GM12891 (cell line): ENCODE measurements at places on chromosomes 2 and 18.

DNA sequence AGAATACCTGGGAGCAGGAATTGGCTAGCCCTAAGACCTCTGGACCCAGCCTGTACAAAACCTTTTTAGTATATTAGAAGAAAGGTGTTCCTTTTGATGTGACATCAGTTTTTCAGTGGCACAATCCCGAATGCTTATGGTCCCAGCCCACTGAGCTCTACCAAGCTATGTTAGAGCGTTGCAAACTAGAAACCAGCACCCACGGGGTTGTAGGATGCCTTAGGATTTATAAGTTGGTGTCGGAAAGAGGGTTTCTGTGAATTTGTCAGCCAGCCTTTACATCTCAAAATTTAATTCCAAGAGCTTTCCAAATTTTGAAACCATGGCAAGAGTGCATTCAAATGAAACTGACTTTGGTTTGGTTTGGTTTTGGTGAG is 499 bp upstream of the LMAN1 start:
- DNase-seq = no peak

- no peak for DNase-seq
These were observed at the start of gene HOXD3 for GRCh38 chr2:176156807-176157498. TSS of gene HOXD3 (plus strand) at chr2:176157307. CDS start at chr2:176169115, 11,808 bp downstream.

DNA sequence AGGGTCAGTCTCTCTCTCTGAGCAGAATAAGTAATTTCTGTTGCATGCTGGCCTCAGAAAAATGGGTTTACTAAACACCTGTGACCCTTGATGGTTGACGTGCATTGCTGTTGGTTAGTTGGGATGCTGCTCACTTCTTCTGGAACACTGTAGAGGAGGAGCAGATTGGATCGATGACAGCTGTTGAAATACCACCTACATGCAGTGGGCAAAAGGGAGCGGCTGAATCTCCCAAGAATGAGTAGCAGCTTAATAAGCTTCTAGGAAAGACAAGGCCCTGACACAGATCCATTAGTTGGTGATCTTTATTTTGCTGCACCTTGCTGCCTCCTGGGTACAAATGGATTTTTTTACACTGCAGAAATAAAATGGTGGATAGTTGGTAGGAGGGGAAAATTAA is 43.2 kb downstream of the KDM3A start:
- no peak for DNase-seq

GRCh38 chr2:144553379-144553778 is 33.5 kb upstream of the ZEB2 start:
- DNase-seq = no peak

DNA sequence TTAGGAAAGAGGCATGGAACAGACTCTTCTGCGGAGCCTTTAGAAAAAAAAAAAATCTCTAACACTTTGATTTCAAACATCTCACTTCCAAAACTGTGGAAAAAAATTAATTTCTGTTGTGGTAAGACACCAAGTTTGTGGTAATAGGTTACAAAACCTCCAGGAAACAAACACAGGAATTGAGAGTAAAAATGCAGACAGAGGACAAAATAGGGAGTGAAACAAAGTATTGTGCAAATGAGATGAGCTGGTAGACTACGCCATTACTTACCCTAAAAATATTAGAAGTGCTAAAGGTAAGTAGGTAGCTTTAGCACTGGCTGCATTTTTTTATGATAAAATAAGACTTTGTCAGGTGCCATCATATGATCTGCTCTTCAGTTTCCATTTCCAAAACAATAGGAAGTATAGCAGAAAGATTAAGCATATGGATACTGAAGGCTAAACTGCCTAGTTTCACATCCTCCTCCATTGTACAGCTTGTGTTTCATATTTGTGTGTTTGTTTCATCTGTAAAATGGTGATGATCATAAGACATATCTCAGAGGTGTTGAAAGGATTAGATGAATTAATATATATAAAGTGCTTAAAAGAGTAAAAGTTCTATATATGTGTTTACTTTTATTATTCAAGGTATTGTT is 309.2 kb downstream of the NR4A2 start:
- no peak for DNase-seq

DNA sequence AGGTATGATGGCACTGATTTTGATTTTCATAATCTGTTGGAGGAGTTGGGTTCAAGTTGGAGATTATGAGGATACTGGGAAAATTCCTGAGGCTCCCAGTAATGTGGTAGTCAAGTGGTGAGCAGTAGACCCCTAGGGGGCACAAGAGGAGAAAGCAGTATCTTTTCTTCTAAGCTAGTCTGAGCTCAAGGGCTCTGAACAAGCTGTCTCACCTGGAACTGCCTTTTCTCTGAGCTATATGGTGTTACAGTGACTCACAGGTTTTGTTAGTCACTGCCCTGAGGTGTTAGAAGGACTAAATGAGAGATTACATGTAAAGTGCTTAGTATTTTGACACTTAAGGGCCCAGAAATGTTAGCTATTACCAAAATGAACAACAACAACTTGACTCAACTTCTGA is 42.2 kb downstream of the CD302 start:
- DNase-seq = no peak

DNA sequence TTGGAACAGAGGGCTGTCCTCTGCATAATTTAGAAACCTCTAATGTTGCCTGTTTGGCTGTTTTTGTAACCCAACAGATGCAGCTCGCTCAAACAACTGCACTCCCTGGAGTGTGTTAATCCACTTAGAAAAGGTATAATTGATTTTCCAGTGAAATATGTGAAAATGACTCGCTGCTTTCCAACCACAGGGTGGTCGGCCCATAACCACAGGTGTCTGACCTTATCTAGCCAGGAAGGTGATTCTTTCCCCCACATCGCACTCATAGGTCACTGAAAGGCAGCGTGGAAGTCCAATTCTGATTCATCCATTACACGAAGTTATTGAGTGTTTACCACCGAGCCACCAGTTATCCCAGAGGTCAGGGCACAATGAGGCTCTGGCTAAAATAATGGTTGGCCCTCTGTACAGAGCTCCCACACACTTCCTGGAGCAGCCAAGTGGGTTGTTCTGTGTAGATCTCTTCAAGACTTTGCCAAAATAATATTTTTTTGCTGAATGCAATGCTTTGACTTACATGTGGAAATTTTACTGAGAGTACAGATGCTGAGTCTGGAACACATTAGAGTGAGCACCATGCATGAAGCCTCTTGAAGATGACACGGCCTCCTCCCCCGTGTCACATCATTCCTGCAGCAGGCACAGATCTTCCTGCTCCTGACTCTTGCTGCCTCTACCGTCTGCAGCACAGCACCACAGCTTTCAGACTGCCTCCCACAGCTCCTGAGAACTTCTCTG is 396.2 kb downstream of the ZNF516 start:
- no peak for DNase-seq
